ENCODE measurements at places on chromosomes 2 and 18.

DNA sequence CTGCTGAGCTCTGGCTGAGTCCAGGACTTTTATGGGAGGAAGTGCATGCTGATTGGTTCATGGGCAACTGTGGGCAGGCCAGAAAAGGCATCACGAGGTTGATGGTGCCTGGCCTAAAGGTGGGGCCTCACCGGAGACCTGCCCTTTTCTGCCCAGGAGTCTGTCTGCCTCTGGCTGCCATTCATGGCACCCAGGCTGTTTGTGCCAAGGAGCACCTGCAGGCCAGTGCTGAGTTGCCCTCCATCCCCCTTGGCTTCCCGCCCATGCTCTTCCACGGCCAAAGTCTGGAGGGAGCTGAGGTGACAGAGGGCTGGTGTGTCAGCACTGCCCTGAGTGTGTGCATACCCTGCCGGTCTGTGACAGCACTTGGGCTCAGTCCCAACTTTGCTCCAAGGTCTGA lies 123.2 kb downstream of the PTH2R start:
- no peak for DNase-seq

GRCh38 chr2:84919885-84920580 lies 14.6 kb downstream of the TMSB10 start:
- DNase-seq: peak; percentile 90

DNA sequence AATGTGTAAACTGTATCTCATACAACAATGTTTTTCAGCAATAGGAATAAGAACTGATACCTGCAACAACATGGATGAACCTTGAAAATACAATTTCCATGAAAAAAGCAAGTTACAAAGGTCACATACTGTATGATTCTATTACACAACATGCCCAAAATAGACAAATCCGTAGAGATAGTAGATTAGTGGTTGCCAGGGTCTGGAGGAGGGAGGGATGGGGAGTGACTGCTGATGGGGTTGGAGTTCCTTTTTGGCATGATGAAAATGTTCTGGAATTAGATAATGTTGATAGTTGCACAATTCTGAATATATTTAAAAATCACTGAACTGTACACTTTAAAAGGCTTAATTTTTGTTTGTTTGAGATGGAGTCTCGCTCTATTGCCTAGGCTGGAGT lies 33.8 kb downstream of the UBXN4 start:
- no peak for DNase-seq

GRCh38 chr2:141911485-141912066 lies 219.2 kb downstream of the LRP1B start:
- DNase-seq: no peak

- DNase-seq: no peak
Measured at GRCh38 chr2:196956069-196956468, 29.6 kb upstream of the PGAP1 start.

DNA sequence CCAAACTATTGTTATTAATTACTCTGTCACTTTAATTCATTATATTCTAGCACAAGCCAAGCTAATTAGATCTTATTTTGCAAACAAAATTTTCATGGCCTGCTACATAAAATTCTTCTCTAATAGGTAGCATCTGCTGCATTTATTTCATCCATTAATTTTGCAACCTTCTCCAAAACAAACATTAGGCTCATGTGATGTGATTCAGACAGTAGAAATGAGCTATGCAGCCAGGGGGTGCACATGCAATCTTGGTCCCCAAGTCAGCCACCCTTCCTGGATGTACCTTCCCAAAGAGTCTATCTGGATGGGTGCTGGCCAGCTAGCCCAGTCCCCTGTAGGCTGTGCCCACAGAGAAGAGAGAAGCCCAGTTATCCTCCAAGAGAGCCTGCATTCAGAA lies 242.1 kb upstream of the OSR1 start:
- DNase-seq: no peak

DNA sequence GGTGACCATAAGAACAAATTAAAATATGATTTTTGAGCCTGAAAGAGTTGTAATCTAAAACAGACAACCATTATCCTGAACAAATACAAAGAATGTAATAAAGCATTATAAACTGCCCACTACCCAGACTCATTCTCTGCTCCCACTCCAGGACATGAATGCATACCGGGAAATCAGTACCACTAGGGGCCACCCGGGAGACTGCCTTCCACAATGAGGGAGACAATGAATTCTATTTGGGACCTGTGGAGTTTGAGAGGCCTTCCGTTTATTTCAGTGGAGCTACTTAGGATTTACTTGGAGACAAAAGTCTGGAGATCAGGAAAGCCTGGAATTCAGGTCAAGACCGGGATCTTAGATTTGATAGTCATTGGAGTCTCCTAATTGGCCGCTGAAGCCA lies 50.0 kb downstream of the NAB1 start:
- no peak for DNase-seq

DNA sequence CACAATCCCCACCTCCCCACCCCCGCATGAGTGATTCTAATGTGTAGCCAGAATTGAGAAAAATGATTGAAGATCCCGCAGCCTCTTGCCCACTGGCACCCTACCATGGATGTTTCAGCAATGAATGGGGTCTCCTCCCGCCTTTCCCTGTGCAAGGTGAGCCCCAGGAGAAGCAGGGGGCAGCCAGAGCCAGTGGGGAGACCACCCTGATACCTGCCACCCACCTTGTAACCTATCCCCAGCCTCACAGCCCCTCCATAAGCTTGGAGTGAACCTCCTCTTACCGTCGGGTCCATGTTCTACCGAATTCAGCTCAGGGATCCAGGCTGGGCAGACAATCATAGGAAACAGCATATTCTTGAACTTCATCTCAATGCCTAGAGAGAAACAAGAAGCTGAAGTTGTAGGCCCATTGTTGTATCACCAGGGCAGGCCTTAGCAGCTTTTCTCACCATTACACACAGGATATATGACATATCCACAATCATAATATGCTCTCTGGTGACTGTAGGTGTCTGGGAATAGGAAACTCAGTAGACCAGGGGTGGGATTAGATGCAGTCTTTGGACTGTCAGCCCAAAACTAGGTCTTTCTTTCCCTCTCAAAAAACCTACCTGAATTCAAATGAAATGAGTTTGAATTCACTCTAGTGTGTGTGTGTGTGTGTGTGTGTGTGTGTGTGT lies 30.9 kb downstream of the XDH start:
- peak; percentile 64 for DNase-seq

DNA sequence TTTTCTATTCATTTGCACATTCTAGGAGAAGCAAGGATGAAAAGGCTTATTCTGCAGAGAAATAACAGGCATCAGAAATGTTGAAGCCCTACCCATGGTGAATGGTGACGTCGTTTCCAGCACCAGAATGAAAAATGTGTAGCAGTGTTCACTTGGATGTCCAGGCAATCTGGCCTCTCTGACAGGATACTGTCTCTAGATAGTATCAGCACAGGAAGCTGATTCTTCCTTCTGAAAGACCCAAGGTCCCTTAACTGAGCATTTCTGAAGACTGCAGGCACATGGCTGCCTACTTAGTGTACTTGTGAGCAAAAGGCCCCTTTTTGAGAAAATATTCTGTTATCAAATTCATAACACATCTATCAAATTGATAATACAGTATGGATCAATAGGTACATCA lies 234.1 kb downstream of the XIRP2 start:
- no peak for DNase-seq

- DNase-seq: no peak
Measured at GRCh38 chr18:61882296-61883004, 10.4 kb downstream of the RNF152 start.

DNA sequence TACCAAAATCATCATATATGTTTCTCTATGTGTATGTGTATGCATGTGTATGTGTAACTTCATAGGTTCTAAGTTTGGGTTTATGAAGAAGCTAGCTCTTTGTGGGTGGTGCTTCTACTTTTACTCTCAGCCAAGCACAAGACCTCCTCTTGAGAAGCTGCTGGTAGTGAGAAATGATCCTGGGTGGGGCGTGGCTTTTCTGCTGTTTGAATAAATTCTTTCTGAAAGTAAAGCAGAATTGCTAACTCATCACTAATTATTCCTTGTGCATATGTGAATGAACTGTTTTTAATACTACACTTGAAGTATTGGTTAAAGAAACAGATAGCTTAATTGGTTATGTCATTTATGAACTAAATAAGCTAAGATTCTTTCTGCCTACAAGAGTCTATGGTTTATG lies 7.6 kb upstream of the GAREM1 start:
- no peak for DNase-seq

- no peak for DNase-seq
Measured at GRCh38 chr2:117832332-117832731, 17.8 kb downstream of the DDX18 start.

DNA sequence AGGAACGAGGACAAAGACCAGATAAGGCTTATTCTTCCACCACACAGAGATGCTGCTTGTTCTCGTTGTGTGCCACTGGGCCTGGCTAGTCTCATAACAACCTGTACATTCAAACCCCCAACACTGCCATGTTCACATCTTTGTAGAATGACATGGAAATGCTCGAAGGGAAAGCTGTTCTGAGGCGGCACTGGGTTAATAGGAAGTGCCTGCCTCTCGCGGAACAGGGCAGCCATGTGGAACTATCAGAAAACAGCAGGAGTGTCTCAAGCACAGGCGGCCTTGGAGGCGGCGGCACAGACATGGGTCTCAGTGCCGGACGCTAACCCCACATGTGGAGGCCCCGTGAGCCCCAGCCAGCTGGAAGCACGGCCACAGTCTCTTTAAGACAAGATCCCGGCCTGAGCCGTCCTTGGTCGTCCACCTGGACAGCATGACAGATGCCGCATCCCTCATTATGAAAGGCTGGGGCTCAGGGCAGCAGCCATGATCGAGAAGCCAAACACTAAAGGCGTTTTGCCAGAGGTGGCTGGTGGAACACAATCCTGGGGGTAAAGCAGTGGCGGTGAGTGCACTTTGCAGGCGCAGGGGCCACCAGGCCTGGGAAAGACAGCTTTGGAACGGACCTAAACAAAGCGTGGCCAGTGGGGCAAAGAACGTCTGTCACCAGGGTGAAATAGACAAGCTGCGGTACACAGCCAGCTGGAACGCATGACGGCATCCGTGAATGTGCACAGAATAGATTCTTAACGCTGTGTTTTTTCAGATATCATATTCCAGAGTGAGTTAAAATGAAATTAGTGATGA lies 161.0 kb downstream of the HDAC4 start:
- DNase-seq: no peak

DNA sequence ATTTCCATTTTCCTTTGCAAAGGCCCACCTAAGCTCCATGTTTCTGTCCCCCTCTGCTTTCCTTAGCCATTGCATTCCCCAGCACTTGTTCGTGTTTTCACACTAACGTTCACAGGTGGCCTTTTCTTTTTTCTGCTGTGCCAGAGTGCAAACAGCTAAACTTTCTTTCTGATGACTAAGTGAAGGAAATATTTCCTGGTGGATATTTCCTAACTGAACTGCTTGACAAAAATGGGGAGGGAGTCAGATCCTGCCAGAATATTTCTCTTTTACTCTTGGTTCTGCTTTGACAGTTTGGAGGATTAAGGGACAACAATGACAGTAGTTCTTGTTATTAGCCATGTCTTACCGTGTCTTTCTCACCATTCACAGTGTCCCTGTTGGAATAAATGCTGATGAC lies 344.0 kb downstream of the ARHGAP15 start:
- DNase-seq: no peak

- no peak for DNase-seq
Measured at GRCh38 chr2:55063713-55064323, 13.6 kb upstream of the RTN4 start.

DNA sequence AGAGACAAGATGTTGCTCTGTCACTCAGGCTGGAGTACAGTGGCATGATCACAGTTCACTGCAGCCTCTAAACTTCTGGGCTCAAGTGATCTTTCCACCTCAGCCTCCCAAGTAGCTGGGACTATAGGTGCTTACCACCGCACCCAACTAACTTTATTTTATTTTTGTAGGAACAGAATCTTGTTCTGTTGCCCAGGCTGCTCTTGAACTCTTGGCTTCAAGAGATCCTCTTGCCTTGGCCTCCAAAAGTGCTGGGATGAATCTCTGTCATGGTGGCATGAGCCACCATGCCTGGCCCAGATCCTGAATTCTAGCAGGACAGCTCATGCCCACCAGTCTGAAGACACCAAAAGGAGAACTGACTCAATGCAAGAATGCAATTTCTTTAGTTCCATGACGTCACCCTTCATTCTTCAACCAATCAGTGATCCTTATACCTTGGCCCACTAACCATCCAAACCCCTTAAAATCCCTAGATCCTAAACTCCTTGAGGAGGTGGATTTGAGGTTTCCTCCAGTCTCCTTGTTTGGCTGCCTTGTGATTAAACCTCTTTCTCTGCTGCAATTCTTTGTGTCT lies 25.6 kb upstream of the CXXC1 start:
- no peak for DNase-seq

- no peak for DNase-seq
Measured at GRCh38 chr2:26394694-26395093, 7.0 kb upstream of the DRC1 start.

GRCh38 chr2:36569267-36569856 lies 28.6 kb downstream of the FEZ2 start:
- no peak for DNase-seq

GRCh38 chr2:13682540-13683272 lies 949.8 kb upstream of the LRATD1 start:
- DNase-seq: no peak

GRCh38 chr2:7845332-7845731 lies 836.5 kb upstream of the ID2 start:
- peak; percentile 56 for DNase-seq

GRCh38 chr2:237066396-237066795 lies 19.3 kb upstream of the COPS8 start:
- DNase-seq: no peak

GRCh38 chr2:233440714-233441113 lies 86.4 kb downstream of the DGKD start:
- no peak for DNase-seq

GRCh38 chr18:78781601-78781960 lies 198.0 kb upstream of the SALL3 start:
- DNase-seq: no peak

GRCh38 chr18:27138079-27138478 lies 47.0 kb downstream of the CHST9 start:
- no peak for DNase-seq

DNA sequence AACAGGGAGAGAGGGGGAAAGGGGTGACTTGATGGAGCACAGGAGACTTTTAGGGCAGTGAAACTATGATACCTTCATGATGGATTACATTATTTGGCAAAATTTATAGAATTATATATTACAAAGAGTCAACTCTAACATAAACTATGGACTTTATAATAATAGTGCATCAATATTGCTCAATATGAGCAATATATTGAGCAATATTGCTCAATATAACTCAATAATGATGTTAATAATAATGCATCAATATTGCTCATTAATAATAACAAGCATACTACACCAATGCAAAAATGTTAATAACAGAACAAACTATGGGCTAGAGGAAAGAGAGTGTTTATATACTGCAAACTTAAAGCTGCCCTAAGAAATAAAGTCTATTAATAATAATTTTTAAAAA lies 3.1 kb upstream of the UNC80 start:
- no peak for DNase-seq

DNA sequence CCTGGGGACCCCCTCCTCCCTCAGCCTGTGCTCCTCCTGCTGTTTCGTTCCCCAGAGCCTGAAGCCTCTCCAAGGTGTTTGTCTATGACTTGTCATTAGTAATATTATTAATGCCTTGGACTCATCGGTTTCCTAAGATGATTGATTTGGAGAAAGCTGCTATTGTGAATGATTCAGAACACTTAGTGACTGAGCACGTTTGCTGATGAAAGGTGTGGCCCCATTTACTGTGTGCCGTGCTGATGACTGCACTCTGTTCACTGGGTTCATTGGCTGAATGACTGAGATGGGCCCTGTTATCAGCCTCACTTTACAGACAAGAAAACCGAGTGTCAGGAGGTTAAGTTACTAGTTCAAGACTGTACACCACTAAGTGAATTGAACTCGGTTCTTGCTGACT lies 111.4 kb downstream of the SPP2 start:
- DNase-seq: no peak
